ENCODE measurements at places on chromosomes 1 and 21.

DNA sequence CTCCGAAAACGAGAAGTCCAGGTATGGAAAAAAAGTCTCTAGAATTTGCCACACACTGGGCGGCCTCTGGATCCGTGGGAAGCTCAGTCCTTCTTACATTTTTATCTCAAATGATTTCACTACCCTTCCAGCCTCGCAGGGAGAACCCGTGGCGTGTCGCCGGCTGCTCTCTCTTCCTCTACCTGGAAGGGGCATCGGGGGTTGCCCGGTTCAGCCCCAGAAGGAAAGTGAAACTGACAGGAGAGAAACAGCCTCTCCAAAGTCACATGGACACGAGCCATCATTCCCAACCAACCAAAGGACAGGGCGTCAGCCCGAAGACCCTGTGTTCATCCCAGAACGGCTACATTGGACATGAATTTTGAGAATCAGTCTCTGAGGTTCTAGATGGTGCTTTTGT lies 182.5 kb downstream of the ADSS2 start:
- peaks cover 3% of the 10 kb centered on the region for H3K27me3 ChIP-seq
- no peak overlapping the region for H3K4me3 ChIP-seq
- peaks cover 5% of the 10 kb centered on the region for H3K4me1 ChIP-seq
- H3K36me3 ChIP-seq = no peaks in the 10 kb centered on the region
- H3K27ac ChIP-seq = no peak overlapping the region

DNA sequence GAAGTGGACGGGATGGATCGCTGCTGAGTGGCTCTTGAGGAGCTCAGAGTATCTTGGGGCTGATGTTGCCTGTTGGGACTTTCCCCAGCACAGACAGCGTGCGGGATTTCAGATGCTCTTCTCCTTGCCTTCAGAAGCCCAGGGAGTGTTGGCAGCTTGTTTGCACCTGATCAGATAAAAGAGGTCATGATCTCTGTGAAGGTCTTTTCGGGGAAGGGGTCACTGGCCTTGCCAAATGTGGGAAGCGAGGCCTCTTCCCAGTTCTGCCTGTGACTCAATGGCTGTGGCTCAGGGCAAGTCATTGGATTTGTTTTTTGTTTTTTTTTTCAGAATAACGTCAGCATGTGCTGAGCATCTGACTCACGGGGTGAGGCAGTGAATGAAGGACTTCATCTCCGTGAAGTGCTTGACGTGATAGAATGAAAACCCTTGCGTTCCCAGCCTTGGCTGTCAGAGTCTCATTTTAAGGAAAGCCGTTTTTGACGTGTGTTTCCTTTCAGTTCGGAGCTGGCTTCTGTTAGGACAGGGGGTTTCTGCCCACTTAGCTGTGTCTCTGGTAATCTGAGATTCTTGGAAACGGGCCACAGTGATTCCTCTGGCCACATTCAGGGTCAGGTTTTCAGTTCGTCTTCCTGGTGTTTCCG lies 46.7 kb downstream of the GALNT2 start:
- peaks cover 11% of the 10 kb centered on the region for H3K36me3 ChIP-seq
- DNase-seq = no peak
- peak overlapping the region; percentile 50 for H3K27ac ChIP-seq
- H3K4me1 ChIP-seq = peaks cover 31% of the 10 kb centered on the region
- H3K4me3 ChIP-seq = no peak overlapping the region

DNA sequence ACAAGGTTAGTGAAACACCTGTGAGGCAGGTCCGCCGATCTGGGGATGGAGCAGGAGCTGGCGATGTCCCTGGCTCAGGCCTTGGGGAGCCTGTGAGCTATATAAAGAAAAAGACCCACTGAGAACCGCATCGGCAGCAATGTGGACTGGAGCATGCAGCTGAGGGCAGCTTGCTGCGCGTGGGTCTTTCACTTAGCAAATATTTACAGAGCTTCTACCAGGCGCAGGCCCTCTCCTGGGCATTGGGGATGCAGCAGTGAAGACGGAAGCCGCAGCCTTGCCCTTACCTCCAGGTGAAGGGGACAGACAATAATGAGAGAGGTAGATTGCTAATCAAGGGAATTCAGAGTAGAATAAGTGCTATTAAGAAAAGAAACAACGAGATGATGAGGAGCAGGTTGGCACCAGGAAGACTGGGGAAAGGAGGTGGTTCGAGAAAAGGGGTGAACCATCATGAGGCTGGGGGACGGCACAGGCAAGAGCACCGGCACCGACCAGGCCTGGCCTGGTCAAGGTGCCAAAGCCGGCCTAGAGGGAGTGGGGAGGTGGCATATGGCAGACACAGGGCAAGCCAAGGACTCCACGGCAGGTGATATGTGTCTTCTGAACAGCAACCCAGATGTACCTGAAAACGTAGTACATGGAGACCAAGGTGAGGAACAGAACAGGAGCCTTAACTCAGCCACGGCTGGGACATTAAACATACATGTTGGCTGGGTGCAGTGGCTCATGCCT lies 60.7 kb upstream of the PAX7 start:
- H3K36me3 ChIP-seq = no peaks in the 10 kb centered on the region
- H3K27ac ChIP-seq = no peak overlapping the region
- no peak overlapping the region for H3K4me3 ChIP-seq
- DNase-seq = no peak
- no peaks in the 10 kb centered on the region for H3K4me1 ChIP-seq

- H3K4me1 ChIP-seq = peaks cover 2% of the 10 kb centered on the region
- H3K27me3 ChIP-seq = no peaks in the 10 kb centered on the region
- H3K4me3 ChIP-seq = no peak overlapping the region
- DNase-seq = no peak
Measured at GRCh38 chr1:225257081-225257480, 170.8 kb downstream of the LBR start.

GRCh38 chr1:245129319-245130240 lies 25.2 kb upstream of the KIF26B start:
- DNase-seq = no peak
- H3K4me1 ChIP-seq = no peaks in the 10 kb centered on the region
- peaks cover 24% of the 10 kb centered on the region for H3K27me3 ChIP-seq
- H3K4me3 ChIP-seq = no peak overlapping the region
- H3K36me3 ChIP-seq = peaks cover 8% of the 10 kb centered on the region
- H3K27ac ChIP-seq = no peak overlapping the region

DNA sequence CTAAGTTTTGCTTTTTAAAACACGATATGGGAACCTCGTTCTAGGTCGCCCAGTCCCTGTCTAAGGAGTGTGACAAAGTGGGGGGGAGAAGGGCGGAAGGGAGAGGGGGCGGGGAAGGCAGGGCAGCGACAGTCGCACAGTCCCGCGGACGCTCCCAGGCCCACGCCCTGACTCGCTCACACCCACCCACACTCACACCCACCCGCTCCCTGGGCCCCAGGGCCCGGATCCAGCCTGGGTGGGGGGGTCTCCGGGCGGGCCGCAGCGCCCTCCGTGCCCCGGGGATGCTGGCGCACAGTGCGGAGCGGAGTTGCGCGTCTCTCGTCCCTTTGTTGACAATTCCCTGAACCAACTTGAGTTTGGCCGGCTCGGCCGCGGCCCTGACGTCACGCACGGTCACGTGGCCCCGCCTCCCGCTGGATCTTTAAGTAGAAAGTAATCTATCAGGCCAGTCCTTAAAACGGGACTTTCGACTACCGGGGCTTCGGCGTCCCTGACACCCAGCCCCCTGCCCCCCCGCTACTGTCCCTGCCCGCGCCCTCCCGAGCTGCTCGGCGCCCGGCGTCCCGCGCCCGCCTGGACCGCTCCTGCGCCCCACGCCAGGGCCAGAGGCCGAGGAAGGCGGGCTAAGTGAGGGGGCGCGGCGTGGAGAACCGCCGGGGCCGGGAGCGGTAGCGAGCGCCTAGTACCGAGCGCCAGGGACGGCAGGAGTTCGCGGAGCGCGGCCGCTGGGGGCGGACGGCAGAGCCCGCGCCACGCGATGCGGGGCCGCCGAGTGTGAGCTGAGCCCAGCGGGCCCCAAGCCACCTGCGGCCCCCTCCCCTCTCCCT lies at the start of gene FOXD3:
FOXD3 (plus strand) TSS at position 454 of the 830 bp plus-strand sequence. CDS start 492 bp downstream, outside the sequence.
- peak within 1 kb of the TSS; percentile 83 for H3K27ac ChIP-seq
- H3K36me3 ChIP-seq = no peaks in the 10 kb centered on the region
- H3K27me3 ChIP-seq = peaks cover 81% of the 10 kb centered on the region
- DNase-seq = peak; percentile 46
- peaks cover 11% of the 10 kb centered on the region for H3K4me1 ChIP-seq

DNA sequence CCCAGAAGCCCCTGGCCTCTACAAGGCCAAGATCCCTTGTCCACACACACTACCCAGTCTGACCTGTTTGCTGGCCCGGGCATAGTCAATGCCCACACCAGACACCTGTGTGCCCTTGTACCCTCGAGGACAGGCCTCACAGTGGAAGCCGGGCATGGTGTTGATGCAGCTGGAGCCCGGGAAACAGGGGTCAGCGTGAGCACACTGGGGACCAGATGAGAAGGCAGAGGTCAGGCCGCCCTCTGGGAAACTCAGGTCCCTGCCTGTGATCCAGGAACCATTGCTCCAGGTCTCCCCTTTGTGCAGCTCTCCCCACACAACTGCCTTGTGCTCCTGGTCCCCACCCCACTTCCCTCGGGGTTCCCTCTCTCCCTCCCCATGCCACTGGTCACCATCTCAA lies 5.5 kb downstream of the THBS3 start:
- no peak overlapping the region for H3K27ac ChIP-seq
- peaks cover 6% of the 10 kb centered on the region for H3K4me1 ChIP-seq
- no peak overlapping the region for H3K4me3 ChIP-seq
- DNase-seq = no peak
- H3K27me3 ChIP-seq = no peaks in the 10 kb centered on the region

- peaks cover 36% of the 10 kb centered on the region for H3K27me3 ChIP-seq
- H3K36me3 ChIP-seq = no peaks in the 10 kb centered on the region
- no peak for DNase-seq
- H3K4me3 ChIP-seq = no peak overlapping the region
Measured at GRCh38 chr1:7093297-7093696, 308.0 kb downstream of the CAMTA1 start.

- H3K27me3 ChIP-seq = no peaks in the 10 kb centered on the region
- H3K36me3 ChIP-seq = peaks cover 48% of the 10 kb centered on the region
- H3K4me3 ChIP-seq = no peak overlapping the region
- H3K27ac ChIP-seq = no peak overlapping the region
Measured at GRCh38 chr1:180384286-180385005, 117.9 kb downstream of the ACBD6 start.

GRCh38 chr1:228139406-228139930 lies 611 bp upstream of the GUK1 start:
- H3K4me3 ChIP-seq = peak overlapping the region; percentile 90
- no peaks in the 10 kb centered on the region for H3K36me3 ChIP-seq
- peak overlapping the region; percentile 97 for H3K27ac ChIP-seq
- H3K4me1 ChIP-seq = peaks cover 5% of the 10 kb centered on the region
- DNase-seq = no peak

- H3K4me3 ChIP-seq = no peak overlapping the region
- H3K36me3 ChIP-seq = no peaks in the 10 kb centered on the region
- no peak for DNase-seq
- peaks cover 4% of the 10 kb centered on the region for H3K4me1 ChIP-seq
- H3K27me3 ChIP-seq = no peaks in the 10 kb centered on the region
Measured at GRCh38 chr1:62301726-62302390, 17.4 kb downstream of the KANK4 start.

- H3K36me3 ChIP-seq = no peaks in the 10 kb centered on the region
- no peak overlapping the region for H3K4me3 ChIP-seq
- peaks cover 8% of the 10 kb centered on the region for H3K27me3 ChIP-seq
- DNase-seq = no peak
Measured at GRCh38 chr1:25067518-25068251, 137.6 kb upstream of the RUNX3 start.

DNA sequence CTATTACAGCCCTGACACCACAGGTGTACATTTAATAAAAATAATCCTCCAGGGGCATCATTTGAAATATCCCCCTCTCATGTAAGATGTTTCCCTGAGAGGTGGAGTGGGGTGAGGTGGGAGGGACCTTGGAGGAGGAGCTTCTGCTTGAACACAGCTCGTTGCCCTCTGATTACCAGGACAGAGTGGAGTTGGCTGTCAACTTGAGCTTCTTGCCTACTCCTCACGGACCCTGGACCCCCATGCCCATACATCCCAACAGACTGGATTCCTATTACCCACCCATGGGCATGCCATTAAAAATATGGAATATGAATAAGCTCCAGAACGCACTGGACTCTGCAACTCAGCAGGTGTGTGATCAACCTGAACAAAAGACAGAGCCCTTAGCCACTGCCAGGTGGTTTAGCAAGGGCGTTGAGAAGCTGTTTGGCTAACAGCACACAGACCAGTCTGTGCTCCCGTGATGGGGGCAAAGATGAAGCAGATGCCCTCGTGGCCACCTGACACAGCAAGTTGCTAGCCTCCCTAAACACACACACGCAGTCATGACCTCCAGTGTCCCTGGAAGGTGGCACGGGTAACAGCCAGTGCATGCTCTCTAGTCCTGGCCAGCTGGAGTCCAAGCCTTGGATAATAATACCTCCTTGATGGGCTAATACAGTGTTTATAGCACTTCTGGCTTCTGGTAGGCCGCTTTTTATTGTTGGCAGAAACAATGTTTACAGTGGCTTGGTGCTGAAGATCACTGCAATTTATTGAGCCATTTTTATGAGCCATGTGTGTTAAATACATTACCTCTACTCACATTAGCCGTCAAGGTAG lies 155.0 kb downstream of the TOMM20 start:
- no peaks in the 10 kb centered on the region for H3K27me3 ChIP-seq
- no peaks in the 10 kb centered on the region for H3K36me3 ChIP-seq
- no peak overlapping the region for H3K4me3 ChIP-seq
- H3K4me1 ChIP-seq = peaks cover 59% of the 10 kb centered on the region

- peaks cover 2% of the 10 kb centered on the region for H3K4me1 ChIP-seq
- H3K36me3 ChIP-seq = no peaks in the 10 kb centered on the region
Measured at GRCh38 chr1:211621447-211622198, 42.7 kb upstream of the SLC30A1 start.

GRCh38 chr1:28244549-28245251 lies 8.8 kb downstream of the ATP5IF1 start:
- no peak for DNase-seq
- no peaks in the 10 kb centered on the region for H3K36me3 ChIP-seq
- peak overlapping the region; percentile 54 for H3K4me3 ChIP-seq
- H3K27ac ChIP-seq = peak overlapping the region; percentile 93
- H3K27me3 ChIP-seq = no peaks in the 10 kb centered on the region

DNA sequence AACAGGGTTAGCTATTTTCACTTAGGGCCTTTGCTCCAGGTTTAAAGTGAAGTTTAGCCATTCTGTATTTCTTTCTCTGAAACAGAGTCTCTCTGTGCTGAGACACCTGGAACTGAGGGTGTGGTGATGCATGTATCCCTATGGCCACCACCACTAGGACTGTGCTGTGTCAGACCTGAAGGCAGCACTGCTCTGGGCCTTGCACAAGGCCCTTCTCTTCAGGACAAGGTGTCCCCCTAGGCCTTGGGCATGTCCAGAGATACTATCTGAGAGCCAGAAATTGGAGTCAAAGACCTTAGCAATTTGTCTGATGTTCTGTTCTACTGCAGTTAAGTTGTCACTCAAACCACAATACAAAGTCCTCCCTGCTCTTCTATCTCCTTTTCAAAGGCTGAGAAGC lies 1649.2 kb downstream of the AMY1C start:
- no peak for DNase-seq
- H3K27me3 ChIP-seq = no peaks in the 10 kb centered on the region
